Spleen (tissue), 13 donors: ENCODE measurements at places on chromosomes 16 and 17.

GRCh38 chr17:27778183-27778582 is 22.1 kb downstream of the NOS2 start:
- no peak for DNase-seq

DNA sequence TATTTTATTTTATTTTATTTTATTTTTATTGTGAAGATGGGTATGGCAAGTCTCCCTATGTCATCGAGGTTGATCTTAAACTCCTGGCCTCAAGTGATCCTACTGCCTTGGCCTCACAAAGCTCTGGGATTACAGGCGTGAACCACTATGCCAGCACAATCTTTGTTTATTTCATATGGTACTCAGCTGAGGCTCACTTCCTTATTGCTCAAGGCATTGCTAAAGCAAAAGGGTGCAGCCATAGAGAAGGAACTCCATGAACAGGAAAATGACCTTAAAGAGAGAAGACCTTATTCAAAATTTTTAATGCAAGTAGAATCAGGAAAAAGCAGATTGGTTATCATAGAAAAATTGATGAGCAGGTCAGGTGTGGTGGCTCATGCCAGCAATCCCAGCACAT is 110.6 kb upstream of the RBBP6 start:
- DNase-seq, result no peak

- DNase-seq, result no peak
These were observed 19.2 kb downstream of the FAM234A start for GRCh38 chr16:253833-254232.

- no peak for DNase-seq
These were observed 9.4 kb upstream of the KCNJ2 start for GRCh38 chr17:70159980-70160379.

DNA sequence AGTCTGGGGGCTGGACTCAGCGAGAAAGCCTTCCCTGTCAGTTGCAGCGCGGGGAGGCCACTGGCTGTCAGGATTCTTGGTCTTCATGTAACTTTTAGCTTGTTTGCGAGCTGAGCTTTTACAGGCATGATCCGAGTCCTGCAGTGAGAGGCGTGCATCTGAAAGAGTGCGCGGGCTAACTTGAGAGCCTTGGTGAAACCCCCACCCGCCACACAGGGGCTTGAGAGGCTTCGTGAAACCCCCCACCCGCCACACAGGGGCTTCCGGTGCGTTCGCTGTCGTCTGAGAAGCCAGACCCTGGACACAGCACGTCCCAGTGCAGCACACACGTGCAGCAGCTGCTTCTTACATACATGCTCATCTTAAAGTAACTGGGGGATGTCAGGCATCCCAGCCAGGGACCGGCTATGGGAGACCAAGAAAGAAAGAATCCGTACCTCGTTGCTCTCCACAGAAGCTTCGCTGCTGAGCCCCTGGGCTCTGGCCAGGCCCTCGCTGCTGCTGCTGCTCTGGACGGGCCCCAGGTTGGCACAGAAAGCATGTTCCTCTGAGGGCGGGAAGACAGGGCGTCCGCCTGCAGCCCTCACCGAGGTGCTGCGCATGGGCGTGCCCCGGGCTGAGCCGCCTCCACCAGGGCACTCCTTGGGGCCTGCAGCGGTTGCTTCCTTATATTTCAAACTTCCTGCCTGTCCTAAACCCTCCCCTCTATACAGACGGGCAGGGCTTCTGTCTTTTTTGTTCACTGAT is 7.8 kb downstream of the NUDT16L1 start:
- no peak for DNase-seq

DNA sequence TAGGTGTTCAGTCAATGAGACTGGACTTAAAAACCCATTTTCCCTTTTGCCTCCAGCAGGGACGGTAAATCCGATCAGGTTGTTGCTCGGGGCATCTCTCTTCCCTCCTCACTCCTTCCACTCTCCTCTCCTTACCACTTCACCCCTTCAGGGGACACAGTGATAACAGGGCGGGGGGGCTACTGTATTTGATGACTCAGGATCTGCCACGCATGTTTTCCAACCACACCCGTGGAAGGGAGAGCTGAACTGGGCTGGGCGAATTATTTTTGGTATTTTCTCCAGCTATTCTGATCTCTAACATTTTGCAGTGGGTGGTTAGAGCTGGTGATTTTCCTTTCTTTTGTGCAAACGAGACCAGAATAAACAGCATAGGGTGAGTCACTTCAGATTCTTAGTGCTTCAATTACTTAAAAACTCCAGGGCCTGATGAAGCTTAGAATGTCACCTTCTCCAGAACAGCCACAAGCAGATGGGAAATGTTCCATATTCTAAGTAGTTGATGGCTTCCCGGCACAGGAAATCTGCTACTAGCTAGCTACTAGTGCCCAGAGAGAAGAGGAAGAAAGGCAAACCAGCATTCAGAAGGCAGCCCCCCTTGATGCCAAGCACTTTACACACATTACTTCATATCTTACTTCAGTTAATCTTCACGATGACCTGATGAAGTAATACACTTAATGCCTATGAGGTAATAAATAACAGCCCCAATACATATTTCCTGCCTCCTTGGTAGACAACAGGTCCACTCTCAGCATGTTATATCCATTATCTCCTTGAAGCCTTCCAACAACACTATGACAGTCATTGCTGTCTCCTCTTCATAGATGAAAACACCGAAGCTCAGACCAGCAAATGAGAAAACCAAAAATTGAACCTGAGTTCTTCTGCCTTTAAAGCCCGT is 74.1 kb downstream of the ASIC2 start:
- DNase-seq, result no peak
